H9 (cell line): ENCODE measurements at places on chromosomes 16 and 17.

DNA sequence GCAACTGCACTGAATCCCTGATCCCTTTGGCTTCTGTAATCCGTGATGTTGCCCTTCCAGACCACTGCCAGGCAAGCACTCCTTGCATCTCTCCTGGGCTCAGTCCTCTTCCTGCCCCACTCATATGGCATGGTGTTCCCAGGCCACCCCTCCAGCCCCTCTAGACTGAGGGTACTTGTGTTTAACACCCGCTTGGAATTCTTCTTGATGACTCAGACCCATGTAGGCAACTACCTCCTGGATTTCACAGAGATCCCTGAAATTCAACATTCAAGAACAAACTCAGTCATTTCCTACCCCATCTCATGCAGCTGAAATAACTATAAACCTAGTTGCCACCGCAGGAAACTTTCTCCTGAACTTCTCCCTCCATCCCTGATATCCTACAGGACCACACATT lies 541.9 kb upstream of the CDH11 start:
- DNase-seq = no peak
- H3K27ac ChIP-seq = no peak overlapping the region
- no peaks in the 10 kb centered on the region; the same call in 1 of the 2 replicates for H3K4me1 ChIP-seq

- H3K36me3 ChIP-seq = no peaks in the 10 kb centered on the region
- H3K4me1 ChIP-seq = no peaks in the 10 kb centered on the region
- H3K27ac ChIP-seq = no peak overlapping the region
- no peak for DNase-seq
Observed at GRCh38 chr16:48408688-48409087, 23.5 kb upstream of the SIAH1 start.

DNA sequence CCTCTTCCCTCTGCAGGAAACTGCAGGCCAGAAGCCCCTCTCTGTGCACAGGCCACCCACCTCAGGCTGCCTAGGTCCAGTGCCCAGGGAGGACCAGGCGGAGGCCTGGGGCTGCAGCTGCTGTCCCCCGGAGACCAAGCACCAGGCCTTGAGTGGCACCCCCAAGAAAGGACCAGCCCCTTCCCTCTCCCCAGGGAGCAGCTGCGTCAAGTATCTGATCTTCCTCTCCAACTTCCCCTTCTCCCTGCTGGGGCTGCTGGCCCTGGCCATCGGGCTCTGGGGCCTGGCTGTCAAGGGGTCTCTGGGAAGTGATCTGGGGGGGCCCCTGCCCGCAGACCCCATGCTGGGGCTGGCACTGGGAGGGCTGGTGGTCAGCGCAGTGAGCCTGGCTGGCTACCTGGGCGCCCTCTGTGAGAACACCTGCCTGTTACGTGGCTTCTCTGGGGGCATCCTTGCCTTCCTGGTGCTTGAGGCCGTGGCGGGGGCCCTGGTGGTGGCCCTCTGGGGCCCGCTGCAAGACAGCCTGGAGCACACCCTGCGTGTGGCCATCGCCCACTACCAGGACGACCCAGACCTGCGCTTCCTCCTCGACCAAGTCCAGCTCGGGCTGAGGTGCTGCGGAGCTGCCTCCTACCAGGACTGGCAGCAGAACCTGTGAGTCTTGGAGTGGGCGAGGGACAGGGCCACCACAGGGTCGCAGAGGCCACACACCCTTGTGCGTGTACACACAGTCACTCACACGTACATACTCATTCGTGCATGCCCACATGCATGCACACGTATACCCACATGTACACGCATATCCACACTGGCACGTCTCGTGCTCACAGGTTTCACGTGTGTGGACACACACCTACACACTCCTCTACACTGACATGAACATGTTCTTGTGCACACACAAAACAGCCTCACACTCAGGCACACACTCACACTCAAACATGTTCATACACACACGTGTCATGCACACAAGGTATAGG lies 8.3 kb downstream of the TSPAN10 start:
- no peak for DNase-seq
- no peak overlapping the region for H3K4me3 ChIP-seq
- no peaks in the 10 kb centered on the region; the same call in 1 of the 2 replicates for H3K27me3 ChIP-seq
- no peaks in the 10 kb centered on the region for H3K4me1 ChIP-seq
- no peak overlapping the region for H3K27ac ChIP-seq
- no peaks in the 10 kb centered on the region for H3K36me3 ChIP-seq

DNA sequence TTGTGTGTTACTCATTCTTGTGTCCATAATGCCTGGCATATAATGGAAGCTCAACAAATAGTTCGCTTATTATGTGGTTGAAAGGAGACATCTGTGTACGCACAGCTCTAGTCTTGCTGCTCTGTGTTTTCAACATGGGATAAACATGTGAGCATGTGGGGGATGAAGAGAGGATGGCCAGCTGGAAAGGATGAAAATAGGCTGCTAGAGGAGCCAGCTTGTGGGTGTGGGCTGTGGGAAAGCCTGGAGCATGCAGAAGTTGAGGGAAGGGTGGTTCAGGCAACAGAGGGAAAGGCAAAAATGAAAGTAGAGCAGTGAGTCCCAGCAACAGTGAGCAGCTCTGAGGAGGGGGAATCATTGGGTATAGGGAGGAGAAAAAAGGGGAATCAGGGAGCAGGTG lies 324.6 kb upstream of the CDH11 start:
- no peaks in the 10 kb centered on the region for H3K27me3 ChIP-seq
- 0 out of 2 replicates have a peak, but pooled peaks cover 3% of the 10 kb centered on the region for H3K4me1 ChIP-seq
- DNase-seq = no peak
- no peak overlapping the region for H3K27ac ChIP-seq

GRCh38 chr17:50163843-50164696 lies 1.7 kb upstream of the SGCA start:
- H3K36me3 ChIP-seq = no peaks in the 10 kb centered on the region
- H3K4me1 ChIP-seq = peaks cover 3% of the 10 kb centered on the region; the same call in 1 of the 2 replicates
- DNase-seq = no peak
- H3K27me3 ChIP-seq = no peaks in the 10 kb centered on the region; the same call in 1 of the 2 replicates

DNA sequence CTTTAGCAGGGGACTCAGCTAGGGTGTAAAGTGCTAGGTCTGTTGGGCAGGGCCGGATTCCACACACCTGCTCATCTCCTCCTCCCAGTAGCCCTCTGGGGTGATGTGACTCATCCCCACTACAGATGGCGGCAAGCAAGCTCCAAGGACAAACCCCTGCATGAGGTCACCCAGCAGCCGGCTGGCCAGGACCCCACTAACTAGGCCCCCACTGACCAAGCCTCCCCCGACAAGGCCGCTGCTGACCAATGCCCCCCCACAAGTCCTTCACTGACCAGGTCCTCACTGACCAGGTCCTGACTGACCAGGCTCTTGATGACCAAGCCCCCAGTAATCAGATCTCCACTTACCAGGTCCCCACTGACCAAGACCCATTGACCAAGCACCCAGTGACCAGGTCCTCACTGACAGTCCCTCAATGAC lies 36.7 kb downstream of the TNFRSF13B start:
- peak; percentile 24 for DNase-seq
- no peaks in the 10 kb centered on the region for H3K27me3 ChIP-seq
- no peaks in the 10 kb centered on the region for H3K36me3 ChIP-seq
- H3K4me1 ChIP-seq = peaks cover under 1% of the 10 kb centered on the region; the same call in 1 of the 2 replicates

DNA sequence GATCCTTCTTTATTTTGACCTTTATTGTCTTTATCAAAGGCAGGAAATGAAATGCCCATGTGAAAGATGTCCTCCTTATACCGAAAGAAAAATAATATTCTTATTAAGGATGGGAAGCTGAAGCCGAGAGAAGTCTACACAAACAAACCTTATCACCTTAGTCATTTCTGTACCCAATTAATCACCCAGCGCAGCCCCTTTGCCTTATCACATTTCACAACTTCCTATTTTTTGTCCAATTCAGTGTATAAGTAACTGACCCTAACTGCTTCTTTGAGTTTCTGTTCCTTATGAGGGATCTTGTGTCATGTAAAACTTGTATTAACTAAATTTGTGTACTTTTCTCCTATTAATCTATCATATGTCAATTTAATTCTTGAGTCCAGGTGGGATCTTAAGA lies 16.4 kb upstream of the CCL23 start:
- no peaks in the 10 kb centered on the region for H3K36me3 ChIP-seq
- no peak for DNase-seq
- H3K4me1 ChIP-seq = no peaks in the 10 kb centered on the region
- H3K27ac ChIP-seq = no peak overlapping the region

GRCh38 chr17:76673729-76674128 lies 30.2 kb upstream of the ST6GALNAC1 start:
- DNase-seq = no peak
- H3K4me3 ChIP-seq = no peak overlapping the region
- H3K27ac ChIP-seq = no peak overlapping the region
- peaks cover 5% of the 10 kb centered on the region for H3K4me1 ChIP-seq
- no peaks in the 10 kb centered on the region for H3K27me3 ChIP-seq

- H3K27me3 ChIP-seq = no peaks in the 10 kb centered on the region
- H3K4me1 ChIP-seq = peaks cover 5% of the 10 kb centered on the region; the same call in 1 of the 2 replicates
- H3K36me3 ChIP-seq = peaks cover 13% of the 10 kb centered on the region
- DNase-seq = no peak
- no peak overlapping the region for H3K27ac ChIP-seq
Observed at GRCh38 chr17:65057531-65058090, 1.1 kb upstream of the GNA13 start.
